ENCODE measurements at places on chromosomes 7 and 10. TPM values are rescaled to one million over a fixed set of nuclear protein-coding genes. Genes with fewer than 3 reads are reported as not detected.

The ENO4 gene
- total RNA-seq: 3.0 TPM

The PRSS37 gene
- not detected for total RNA-seq

The CALCR gene
- not detected for total RNA-seq

- DNase-seq: peak; percentile 17
- H3K4me3 ChIP-seq: no peak overlapping the region
- peaks cover 78% of the 10 kb centered on the region for H3K36me3 ChIP-seq
- no peak overlapping the region for H3K27ac ChIP-seq
- H3K27me3 ChIP-seq: no peaks in the 10 kb centered on the region
- H3K4me1 ChIP-seq: peaks cover 41% of the 10 kb centered on the region
Measured at GRCh38 chr7:30923774-30924413, 12.2 kb downstream of the AQP1 start.

DNA sequence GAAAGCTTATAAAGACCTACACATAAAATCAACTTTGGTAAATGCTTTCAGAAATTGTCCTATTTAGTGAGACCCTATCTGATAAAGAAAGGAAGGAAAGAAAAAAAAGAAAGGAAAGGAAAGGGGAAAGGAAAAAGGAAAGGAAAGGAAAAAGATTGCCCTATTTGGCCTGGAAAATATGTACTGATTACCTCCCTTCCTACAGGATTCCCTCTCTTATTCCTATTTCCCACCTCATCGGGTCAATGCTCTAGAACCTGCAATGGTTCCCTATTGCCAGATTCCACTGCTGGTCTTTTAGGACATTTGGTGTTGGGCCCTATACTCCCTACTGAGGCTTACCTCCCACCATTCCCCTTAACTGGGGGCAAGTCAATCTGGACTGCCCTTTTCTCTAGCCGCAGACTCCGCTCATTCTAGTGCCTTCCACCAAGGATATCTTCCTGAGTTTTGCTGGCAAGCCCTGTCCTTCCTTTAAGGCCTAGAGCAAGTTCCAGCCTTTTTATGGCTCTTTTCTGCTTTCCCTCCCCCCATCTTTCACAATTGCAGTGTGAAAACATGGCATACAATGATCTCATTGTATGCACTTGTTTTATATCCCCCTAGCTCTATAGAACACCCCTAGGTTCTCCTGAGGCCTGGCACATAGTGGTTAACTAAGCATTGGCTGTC, 4.4 kb downstream of the DDIT4 start:
- peaks cover 4% of the 10 kb centered on the region for H3K36me3 ChIP-seq
- H3K4me1 ChIP-seq: peaks cover 3% of the 10 kb centered on the region
- no peak overlapping the region for H3K4me3 ChIP-seq
- peak overlapping the region; percentile 98 for H3K27ac ChIP-seq
- H3K27me3 ChIP-seq: no peaks in the 10 kb centered on the region
- DNase-seq: no peak

GRCh38 chr10:71343392-71343773, 24.3 kb downstream of the SLC29A3 start:
- peak overlapping the region; percentile 24 for H3K27ac ChIP-seq
- no peaks in the 10 kb centered on the region for H3K27me3 ChIP-seq

DNA sequence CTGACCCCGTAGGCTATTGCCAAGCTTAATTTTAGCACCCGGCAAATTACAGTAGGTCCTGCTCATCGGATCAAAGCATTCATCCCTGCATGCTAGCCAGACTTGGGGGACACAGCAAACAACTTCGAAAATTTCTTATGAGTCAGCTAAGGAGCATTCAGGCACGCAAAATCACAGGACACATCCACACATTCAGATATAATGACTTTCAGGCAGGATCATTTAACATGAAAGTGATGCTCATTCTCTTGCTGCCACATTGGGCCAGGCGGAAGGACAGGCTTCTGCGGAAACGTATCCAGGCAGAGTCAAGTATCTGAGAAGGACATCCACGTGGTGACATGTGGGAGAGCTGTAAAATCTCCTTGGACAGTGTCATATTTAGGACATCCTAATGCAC, 474.0 kb upstream of the NRP1 start:
- H3K4me1 ChIP-seq: no peaks in the 10 kb centered on the region
- no peaks in the 10 kb centered on the region for H3K36me3 ChIP-seq
- no peak for DNase-seq

Measured in upper lobe of left lung (tissue), 6 donors.